Amygdala (tissue), 56 donors: ENCODE measurements at places on chromosomes 3 and 15.

GRCh38 chr3:69719587-69720122, 19.6 kb upstream of the MITF start:
- no peak for DNase-seq

GRCh38 chr3:60384341-60384740, 866.9 kb downstream of the FHIT start:
- DNase-seq: no peak

- no peak for DNase-seq
These were observed 126.2 kb downstream of the KLF13 start for GRCh38 chr15:31452595-31453557.

DNA sequence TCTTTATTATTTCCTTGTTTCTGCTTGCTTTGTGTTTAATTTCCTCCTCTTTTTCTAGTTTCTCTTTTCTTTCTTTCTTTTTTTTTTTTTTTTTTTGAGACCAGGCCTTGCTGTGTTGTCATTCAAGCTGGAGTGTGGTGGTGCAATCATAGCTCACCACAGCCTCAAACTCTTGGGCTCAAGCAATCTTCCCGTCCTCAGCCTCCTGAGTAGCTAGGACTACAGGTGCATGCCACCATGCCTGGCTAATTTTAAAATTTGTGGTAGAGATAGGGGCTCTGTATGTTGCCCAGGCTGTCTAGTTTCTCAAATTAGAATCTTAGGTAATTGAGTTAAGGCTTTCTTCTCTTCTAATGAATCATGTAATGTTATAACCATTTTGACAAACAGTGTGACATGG, 22.4 kb downstream of the SLMAP start:
- no peak for DNase-seq

GRCh38 chr3:15753056-15753710, 44.6 kb downstream of the ANKRD28 start:
- no peak for DNase-seq

GRCh38 chr3:196688349-196688748, 23.7 kb downstream of the CEP19 start:
- no peak for DNase-seq

GRCh38 chr3:152287898-152288576, 19.3 kb downstream of the MBNL1 start:
- no peak for DNase-seq

- DNase-seq: no peak
These were observed 31.0 kb downstream of the KLHL6 start for GRCh38 chr3:183524476-183524875.

GRCh38 chr3:189512039-189512438, 119.2 kb upstream of the TP63 start:
- DNase-seq: no peak

- no peak for DNase-seq
These were observed 290.7 kb downstream of the GBE1 start for GRCh38 chr3:81470524-81471278.

- no peak for DNase-seq
These were observed 146.2 kb downstream of the KLF13 start for GRCh38 chr15:31472636-31473384.

GRCh38 chr3:122977746-122978466, 49.7 kb downstream of the SEMA5B start:
- no peak for DNase-seq

DNA sequence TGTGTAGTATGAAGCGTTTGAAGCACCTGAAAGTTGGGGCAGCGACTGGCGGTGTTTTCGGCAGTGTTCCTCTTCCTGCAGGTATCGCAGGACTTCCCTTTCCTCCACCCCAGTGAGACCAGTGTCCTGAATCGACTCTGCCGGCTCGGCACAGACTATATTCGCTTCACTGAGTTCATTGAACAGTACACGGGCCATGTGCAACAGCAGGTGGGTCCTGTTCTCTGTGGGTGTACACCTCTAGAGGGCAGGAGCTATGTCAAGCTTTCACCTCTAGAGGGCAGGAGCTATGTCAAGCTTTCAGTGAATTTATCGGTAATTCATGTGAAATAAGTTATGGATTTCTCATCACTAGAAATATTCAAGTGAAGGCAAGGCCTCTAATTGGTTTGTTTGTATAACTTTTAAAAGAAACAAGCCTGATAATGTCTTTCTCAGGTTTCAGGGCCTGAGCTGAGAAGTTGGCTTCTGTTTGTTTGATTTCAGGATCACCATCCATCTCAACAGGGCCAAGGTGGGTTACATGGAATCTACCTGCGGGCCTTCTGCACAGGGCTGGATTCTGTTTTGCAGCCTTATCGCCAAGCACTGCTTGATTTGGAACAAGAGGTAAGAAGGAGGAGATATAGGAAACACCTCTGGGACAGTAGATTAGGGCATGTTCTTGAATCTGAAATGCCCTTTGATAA, 5.3 kb downstream of the TUBGCP4 start:
- no peak for DNase-seq

- no peak for DNase-seq
These were observed 130.8 kb downstream of the UACA start for GRCh38 chr15:70632491-70633102.

DNA sequence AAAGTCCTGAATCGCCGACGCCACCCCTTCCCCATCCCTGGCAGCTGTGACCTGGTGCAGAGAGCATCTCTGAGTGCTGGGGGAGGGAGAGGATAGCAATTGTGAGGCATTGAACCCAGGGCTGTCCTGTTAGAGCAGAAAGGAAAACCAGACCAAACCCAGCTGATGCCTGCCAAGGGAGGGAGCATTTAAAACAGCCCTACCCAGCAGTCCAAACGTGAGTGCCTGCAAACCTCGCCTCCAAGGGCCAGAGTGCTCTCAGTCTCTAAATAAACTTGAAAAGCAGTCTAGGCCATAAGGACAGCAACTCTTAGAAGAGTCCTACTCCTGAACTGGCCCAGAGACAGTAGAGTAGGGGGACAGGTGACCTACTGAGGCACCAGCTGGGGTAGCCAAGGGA, 20.0 kb upstream of the LARS2 start:
- no peak for DNase-seq

DNA sequence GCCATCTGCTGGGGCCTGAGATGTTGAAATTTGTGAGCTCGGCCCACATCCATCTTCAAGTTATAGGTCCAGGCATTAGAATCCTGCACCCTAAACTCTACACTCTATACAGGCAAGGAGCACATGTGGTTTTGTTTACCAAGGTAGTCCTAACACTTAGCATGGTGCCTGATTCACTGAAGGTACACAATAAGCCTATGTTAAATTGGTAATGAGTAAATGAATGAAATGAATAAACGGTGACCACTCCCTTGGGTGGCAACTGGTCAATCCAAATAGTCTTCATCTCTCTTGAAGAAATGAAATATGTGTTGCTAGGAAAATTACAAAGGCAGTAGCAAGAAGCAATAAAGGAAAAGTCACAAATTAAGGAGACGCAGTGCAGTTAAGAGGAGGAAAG, 359.3 kb upstream of the UBE2E2 start:
- DNase-seq: no peak

DNA sequence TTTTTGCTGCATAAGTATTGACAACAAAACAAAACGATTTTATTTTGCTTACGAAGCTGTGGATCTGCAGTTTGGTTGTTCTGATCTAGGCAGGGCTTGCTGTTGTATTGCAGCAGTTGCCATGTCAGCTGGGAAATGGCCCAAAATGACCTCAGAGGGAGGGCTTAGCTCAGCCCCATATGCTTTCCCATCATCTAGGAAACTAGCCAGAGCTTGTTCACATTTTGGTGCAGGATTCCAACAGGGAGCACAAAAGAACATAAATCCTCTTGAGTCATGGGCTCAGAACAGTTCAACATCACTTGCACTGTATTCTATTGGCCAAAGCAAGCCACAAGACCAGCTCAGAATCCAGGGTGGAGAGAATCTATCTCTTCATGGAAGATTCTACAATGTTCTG, 42.2 kb upstream of the ROBO2 start:
- no peak for DNase-seq

DNA sequence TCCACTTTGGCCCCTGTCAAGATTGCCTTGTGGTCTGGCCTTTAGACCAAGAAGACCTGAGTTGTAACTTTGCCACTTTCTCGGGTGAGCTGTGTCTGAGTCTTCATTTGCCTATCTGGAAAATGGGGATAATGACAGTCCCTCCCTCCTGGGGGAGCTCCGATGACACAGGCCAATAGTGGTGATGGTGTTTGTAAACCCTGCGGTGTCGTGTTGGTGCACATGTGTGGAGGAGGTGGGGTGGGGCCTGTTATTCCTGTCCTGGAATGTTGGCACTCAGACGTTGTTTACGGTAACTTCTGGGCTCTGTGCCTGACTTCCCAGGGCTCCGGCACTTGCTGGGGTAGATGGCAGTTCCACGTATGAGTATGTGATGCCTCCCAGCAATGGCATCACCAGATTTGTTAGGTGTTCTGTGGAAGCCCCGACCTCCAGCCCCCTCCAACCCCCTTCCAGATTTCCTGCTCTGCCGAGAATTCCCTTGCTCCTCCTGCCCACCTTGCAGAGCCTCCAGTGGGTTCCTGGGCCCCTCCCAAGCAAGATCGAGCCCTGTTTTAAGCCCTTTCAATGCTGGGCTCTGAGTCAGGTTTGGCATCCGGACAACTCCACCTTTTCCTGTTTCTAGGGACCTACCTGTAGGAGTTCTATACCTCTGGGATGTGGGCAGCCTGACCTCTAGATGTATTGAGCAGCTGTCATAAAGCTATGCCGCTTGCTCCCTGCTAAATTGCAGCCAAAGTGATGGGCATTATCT, 31.4 kb downstream of the HRH1 start:
- DNase-seq: no peak

- no peak for DNase-seq
These were observed 52.9 kb upstream of the ACKR4 start for GRCh38 chr3:132544130-132544529.

- no peak for DNase-seq
These were observed 40.9 kb upstream of the RNU6-1 start for GRCh38 chr15:67880651-67881182.

- DNase-seq: no peak
These were observed 509.3 kb downstream of the EPHB1 start for GRCh38 chr3:135304378-135304777.

GRCh38 chr3:170003881-170004356, 33.9 kb upstream of the GPR160 start:
- DNase-seq: no peak
